Stimulated activated CD8-positive, alpha-beta memory T cell treated with anti-CD3 and anti-CD28 coated beads, Interleukin-4, amount 100 ng/mL, for 4 hours (primary cell): ENCODE measurements at places on chromosomes 11 and 22.

DNA sequence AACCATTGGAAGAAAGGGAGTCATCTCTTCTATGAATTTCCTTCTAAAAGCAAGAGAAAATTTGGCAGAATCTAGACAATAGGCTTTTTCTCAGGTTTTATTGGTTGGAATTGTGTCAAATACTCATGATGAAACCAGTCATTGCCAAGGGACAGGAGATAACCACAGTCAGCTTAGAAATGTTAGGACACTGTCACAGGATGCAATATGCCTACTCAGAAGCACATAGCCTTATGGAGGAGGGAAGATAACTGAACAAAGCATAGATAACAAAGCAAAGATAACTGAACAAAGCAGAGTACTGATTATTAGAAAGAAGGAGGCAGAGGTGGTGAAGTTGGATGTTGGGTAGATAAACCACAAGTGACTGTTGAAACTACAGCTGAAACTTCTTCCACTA lies 303.5 kb upstream of the PDGFD start:
- no peak for DNase-seq

DNA sequence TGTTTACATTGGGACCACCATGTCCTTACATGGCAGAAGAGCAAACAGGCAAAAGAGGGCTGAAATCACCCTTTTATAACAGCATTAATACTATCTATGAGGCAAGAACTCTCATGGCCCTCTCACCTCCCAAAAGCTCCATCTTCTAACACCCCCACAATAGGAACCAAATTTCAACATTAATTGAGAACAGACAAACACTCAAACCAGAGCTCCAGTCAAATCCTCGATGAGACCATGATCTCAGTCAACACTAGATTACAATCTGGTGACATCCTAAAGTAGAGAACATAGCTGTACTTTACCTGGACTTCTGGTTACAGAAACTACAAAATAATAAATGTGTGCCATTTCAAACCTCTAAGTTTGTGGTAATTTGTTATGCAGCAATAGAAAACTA lies 25.1 kb downstream of the OR2AG2 start:
- DNase-seq: no peak

DNA sequence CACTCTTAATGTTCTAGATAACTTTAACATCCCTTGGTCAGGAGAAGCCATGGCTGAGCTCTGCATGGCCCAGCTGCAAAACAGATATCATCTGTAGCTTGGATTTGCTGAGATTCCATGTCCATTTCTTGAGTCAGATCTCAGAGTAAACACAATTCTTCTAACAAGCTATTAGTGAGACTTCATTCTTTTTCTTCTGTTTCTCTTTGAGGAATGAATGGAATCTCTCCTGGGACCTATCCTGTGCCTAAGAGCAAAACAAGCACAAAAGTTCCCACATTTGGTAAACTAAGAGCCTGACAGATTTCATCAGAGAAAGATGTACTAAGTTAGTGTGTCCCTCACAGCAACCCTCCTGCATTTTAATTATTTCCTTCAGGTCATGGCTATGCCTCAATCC lies 142.8 kb downstream of the MAML2 start:
- DNase-seq: no peak

- DNase-seq: no peak
These were observed 58.3 kb downstream of the AMOTL1 start for GRCh38 chr11:94826415-94826814.

- DNase-seq: no peak
These were observed 19.6 kb downstream of the POU2AF1 start for GRCh38 chr11:111359223-111360149.

DNA sequence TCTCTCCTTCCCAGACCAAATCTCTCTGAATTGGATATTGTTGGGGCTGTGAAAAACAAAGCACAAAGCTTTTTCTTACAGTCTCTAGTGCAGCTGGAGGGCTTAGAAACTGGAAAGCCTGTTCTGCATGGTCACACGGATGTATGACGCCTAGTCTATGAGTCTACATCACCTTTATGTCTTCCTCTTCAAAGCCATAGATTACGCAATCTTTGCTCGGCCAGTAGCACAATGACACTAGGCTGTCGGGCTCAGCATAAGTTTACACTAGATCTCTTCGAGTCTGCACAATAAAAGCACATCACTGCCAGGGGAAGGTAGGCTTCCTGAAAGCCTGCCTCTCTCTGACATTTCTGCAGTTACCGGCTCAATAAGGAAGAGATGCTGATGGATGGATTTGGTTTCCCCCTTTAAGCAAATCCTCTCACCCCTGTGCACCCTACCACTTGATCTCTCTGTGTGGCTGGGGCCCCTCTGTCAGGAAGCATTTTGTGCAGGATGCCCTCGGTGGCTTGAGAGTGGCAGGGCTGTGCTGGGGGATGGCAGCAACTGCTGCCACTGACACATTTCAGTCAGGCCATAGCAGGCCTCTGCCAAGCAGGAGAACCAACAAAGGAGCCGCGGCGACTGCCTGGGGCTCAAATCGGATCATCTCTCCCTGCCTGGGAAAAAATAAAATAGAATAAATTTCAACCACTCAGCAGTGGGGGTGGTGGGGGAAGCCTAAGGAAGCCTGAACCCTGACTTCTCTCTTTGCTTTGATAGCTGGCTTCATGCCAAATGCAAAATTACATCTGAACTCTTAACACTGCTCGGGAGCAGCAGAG lies 1272.8 kb downstream of the LRRC4C start:
- no peak for DNase-seq

DNA sequence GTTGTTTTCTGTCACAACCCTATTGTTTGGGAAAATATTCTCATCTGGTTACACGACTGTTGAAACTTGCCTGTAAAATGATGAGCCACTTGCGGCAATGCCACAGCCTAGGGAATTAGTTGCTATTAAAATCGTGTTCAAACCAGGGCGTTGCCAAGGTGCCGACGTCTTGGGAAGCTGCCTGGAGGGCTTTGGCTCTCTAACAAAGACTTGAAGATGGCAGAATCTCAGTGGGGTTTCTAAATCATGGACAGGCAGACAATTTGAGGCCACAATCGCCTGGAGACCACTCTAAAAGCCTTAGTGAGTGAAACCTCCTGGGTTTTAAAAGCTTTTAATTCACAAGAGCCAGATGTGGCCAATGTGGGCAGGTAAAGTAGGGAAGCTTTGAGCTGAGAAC lies 117.2 kb upstream of the BMAL1 start:
- no peak for DNase-seq

DNA sequence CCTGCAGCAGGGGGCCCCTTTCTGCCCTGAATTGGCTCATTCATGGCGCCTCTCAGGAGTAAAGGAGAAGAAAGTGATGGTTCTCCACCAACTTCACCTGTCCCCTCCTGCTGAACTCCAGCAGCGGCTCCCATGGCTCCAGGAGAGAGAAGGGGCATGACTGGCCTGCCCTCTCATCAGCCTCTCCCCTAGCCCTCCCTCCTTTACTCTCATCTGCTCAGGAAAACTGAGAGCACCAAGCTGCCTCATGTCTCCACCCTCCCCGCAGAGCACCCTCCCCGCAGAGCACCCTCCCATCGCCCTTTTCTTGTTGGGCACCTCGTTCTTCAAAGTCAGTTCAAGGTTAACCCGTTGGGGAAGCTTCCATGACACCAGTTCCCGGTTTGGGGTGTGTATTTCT lies 82.1 kb upstream of the ATXN10 start:
- no peak for DNase-seq

DNA sequence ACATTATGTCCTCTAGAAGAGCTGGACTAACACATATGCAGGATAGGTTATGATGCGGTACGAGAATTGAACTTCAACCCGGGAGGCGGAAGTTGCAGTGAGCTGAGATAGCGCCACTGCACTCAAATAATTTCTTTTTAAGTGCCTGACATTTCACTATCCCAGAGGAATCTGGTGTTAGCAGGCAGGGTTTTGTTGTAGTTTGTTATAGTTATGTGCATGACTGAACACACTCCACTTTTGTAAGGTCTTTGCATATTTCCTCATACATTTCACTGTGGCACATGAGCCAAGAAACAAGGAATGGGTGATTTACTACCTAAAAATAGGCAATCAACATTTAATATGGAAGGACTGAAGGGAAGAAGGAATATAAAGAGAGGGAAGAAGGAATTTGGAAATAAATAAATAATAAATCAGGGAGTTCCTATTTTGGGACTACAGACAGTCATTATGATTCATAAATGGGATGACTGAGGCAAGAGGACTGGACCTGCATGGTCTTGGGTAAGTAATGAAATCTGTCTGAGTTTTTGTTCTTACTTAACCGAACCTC lies 8.7 kb upstream of the HIPK3 start:
- DNase-seq: no peak

DNA sequence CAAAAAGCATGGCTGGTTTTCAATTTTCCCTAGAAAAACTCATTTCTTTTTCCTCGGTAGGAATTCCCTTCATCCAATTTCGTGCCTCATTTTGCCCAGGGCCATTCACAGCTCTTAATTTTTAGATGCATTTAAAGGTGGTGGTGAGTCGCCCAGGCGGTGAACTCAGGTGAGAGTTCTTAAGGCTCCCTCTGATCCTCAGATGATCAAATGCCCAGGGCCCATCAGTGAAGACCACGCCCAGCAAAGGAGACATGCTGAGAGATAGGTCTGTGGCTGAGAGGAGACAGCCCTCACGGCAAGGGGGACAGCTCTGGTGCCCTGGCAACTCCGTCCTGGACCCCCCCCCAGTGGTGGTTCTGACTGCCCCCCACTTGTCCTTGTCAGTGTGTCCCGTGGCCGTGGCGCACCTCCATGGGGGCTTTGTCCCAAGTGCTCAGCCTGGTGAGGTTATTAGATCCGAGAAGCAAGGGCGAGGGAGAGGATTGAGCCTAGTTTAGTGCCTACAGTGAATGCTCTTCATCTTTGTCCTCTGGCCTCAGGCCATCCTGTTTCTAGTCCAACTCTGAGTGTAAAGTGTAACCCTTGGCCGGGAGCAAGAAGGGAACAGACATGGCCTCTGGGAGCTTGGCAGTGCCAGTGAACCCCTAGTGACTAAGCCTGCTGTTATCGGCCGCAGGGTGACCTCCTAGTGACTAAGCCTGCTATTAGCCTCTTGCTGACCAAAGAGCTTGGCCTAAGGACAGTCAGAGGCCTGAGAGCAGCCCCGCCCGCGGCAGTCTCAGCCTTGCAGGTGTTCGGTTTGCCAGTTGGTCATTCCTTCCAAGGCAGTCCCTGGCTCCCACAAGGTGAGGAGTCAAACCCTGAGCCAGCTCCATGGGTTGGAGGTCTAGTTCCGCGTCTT lies 83.5 kb downstream of the CTTN start:
- DNase-seq: no peak

- DNase-seq: no peak
These were observed 3.2 kb upstream of the TTLL8 start for GRCh38 chr22:50061141-50061823.
